ENCODE measurements at places on chromosomes 7 and 10.

- no peak for DNase-seq
Measured at GRCh38 chr10:48880016-48880705, 59.5 kb downstream of the LRRC18 start.

- DNase-seq: no peak
Measured at GRCh38 chr7:131105294-131105798, 222.3 kb upstream of the MKLN1 start.

DNA sequence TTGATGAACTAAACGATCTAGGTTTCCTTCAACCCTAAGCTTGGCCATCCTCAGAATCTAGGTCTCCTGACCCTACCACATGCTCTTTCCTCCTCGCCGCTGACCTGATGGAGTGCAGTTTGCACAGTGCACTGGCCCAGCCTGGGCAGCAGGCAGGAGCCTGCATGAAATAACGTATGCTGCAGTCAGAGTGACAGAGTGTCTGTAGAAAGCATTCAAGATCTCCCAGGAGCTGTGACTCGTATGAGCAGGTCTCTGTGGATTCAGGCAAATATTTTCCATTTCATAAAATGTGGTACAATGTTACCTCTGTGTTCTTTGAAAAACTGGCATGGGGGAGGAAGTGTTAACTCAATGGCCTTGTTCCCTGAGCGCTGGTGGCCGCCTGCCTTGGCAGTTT, 441.8 kb downstream of the RPS24 start:
- DNase-seq: no peak

DNA sequence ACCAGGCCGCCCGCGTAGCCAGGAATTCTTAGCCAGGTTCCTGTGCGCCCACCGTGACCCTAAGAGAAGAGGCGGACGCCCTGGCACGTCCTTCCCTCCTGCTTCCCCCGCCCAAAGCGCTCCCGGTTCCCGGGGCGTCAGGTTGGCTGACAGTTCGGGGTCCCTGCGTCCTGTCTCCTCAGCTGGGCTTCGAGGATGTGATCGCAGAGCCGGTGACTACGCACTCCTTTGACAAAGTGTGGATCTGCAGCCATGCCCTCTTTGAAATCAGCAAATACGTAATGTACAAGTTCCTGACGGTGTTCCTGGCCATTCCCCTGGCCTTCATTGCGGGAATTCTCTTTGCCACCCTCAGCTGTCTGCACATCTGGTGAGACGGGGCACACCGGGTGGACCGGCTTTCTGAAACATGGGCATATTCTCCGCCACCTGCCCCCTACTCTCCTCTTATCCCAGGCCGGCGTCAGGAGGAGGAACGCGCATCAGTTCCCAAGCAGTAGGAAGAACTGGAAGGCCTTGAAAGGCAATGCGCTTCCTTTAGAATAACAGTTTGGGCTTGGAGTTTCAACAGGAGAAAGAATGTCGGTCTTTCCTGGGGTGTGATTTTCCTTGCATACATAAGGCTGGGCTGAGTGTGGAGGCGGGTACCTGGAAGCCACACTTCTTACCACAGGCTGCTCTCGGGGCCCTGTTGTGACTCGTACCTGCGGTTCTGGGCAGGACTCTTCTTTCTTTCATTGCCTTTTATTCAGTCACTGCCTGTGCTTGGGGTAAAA, 728 bp downstream of the CAV2 start:
- no peak for DNase-seq

GRCh38 chr10:77833225-77833624, 93.3 kb downstream of the DLG5 start:
- no peak for DNase-seq

- no peak for DNase-seq
Measured at GRCh38 chr10:104337521-104337984, 712 bp downstream of the ITPRIP start.

GRCh38 chr10:99444383-99445045, 14.1 kb upstream of the GOT1 start:
- DNase-seq: no peak

GRCh38 chr10:93746844-93747284, 10.9 kb upstream of the LGI1 start:
- peak; percentile 64 for DNase-seq

- DNase-seq: no peak
Measured at GRCh38 chr10:113359655-113360054, 193.2 kb upstream of the HABP2 start.

GRCh38 chr7:64880322-64881297, 22.5 kb upstream of the ZNF273 start:
- DNase-seq: no peak

DNA sequence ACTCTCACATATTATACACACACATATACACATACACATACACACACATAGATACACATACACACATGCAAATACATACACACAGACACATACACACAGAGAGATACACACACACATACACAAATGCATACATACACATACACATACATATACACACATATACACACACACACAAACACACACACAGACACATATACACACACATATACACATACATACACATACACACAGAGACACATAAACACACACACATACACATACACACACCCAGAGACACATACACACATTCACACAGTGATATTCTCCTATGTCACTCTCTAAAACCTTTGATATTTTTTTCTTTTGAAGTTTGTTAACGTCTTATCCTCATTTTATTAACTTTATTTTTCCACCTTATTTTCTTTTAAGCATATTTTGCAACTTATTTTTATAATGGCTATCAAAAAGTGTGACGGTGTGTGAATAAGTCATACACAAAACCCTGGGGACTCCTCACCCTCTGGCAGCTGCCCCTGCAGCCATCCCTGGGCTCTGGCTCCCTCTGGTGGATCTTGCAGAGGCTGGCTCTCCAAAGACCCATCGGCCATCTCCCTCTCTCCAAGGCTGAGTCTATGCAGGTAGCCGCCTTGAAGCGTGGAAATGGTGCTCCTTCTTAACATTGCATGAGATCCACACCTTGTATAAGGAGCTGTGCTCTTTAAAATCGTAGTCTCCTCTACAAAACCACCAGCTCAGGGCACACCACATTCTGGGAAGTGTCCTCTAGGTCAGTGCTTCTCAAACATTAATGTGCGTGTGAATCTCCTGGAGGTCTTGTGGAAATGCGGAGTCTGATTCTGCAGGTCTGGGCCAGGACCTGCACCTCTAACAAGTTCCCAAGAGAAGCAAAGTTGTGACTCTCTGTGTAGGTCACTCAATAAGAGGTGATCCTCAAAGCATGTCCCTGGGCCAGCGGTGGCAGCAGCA, 4.1 kb upstream of the C10orf120 start:
- peak; percentile 22 for DNase-seq

DNA sequence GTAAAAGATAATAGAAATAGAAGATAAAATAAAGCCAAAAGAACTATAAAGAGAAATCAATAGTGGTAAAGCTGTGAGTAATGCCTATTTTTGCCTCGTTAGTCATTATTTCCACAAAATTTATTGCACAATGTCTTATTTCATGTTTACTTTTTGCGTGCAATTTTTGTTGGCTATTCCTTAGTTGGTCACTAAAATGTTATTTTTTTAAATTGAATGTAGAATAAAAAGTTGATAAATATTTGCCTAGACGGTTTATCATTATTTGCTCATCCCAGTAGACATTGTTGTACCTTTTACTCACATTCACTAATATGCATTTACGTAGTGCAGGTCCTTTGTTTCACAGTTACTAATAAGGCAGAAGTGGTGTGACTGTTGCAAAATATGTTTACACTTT, 227.8 kb upstream of the BMPER start:
- peak; percentile 47 for DNase-seq

DNA sequence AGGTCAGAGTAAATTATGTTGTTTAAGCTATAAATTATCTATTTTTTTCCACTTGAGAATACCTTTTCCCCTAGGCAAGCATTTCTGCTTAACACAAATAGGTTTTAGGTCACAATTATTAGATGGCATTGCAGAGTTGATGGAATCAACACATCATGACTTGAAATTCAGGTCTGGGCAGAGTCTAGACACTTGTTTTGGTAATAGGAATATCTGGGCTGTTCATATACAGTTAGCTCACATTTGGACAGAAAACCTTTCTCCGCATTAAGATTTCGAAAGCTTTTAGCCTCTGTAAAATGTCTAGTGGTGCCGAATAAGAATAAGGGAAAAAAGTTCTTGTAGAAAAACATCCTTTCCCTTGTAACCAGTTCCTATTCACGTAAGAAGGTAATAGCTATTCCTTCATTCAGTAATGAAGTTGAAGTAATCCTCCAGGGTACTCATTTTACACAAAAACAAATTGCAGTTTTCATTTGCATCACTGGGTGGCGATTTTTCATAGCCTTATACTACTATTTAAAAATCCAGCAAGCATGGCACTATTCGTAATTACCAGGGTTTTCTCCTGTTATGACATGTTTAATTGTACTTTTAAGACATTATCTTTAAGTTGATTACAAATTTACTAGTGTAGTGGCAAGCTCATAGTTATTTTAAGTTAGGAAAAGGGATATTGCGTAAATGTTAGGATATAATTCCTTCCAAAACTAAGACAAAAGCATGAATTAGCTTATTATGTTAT, 37.0 kb downstream of the RPA3 start:
- peak; percentile 60 for DNase-seq

DNA sequence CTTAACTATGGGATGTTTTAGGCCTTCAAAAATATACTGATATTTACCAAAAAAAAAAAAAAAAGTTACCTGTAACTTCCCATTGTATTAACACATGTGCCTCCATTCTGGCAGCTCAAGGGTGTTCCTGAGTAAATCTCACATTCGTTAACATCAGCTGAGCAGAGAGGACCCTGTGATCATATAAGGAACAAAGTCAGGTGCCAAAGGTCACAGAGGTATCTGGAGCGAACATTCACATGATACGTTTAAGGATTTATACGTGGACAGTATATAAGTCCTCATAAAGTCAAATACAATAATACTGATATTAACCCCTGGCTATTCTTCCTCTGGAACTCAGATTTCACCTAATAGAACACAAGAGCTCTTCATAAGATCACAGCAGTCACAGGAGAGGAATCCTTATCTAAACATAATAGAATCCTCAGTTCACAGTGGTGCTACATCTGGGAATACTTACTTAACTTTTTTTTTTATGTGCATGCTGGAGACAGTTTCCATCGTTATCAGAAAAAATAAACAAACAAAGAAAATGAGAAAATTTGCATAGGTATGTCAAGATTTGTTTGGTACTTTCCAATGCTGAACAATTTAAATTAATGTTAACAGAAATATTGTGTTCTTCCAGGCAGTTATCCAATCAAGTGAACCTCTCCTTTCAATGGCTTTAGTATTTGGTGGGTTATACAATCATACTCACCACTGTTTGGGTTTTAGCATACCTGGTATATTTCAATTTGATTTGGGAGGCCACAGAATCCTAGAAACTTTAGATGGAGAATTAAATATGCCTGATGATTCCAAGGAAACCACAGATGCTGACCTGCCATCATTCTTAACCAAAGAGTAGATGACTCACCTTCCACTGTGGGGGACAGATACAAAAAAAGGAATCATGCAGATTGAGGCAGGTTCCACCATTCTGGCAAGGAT, 6.6 kb downstream of the CUBN start:
- no peak for DNase-seq

GRCh38 chr10:59585046-59585700, 124.5 kb downstream of the SLC16A9 start:
- no peak for DNase-seq

- no peak for DNase-seq
Measured at GRCh38 chr10:47329855-47330254, 7.6 kb downstream of the GDF2 start.

DNA sequence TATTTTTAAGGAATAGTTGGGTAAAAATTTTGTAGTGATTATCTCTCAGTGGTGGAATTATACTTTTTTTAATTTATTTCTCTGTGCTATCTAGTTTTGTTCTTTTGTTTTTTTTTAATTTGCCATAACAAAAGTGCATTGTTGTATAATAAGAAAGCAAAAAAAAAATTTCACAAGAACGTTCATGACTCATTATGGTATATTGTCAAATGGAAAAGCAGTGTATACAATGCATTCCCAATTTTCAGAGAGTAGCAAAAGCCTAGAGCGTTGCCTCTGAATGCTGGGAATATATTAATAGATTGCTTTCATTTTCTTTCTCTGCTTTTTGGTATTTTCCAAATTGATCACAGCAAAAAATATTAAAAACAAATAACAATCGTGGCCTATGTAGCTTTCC, 46.3 kb upstream of the GPAM start:
- DNase-seq: no peak

DNA sequence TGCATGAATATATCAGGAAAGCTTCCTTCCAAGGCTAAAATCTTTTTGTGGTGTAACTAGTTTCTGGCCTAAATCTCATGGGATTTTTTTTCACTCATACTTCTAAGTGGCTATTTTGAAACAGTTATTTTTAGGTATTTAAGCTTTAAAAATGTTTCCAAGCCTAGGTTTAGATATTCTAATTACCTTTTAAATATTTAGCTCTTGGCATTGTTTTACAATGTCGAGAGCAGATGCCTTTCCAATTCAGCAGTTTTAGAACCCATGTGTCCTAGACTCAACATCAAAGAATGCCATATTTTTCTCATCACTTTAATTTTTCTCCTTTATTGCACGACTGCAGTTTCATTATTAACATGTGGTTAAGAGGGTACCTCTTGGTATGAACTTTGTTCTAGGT, 27.1 kb upstream of the STOX1 start:
- DNase-seq: no peak

GRCh38 chr10:114168450-114169009, 5.5 kb downstream of the CCDC186 start:
- no peak for DNase-seq

DNA sequence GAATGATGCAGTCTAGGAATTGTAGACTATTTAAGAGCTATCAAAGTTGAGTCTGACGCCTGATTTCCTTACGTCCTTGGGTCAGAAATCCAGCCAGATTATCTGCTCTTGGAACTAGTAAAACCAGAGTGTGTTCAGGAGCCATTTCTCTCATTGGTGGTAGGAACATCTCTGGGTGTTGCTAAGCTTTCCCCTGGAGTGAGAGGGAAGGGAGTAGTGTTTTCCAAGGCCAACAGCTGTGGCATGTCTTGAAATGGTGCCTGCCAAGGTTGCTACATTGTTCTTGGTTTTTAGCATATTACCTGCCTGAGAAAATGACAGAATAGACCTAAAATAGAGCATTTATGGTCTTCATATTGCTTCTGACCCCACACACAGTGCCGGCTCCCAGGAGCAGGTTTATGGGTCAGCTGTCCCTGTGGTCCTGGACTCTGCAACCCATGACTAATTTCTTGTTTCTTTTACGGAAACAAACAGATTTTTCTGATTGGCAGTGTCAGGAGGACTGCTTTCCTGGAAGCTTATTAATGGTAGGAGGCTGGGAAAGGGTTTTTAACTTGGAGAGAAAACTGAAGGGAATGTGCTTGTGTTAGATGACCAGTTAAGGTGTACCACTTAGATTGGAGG, 17.5 kb downstream of the GBF1 start:
- DNase-seq: no peak

All from HS-5 (cell line).